GM23248 (cell line): ENCODE measurements at places on chromosomes 3 and 15. TPM values are rescaled to one million over a fixed set of nuclear protein-coding genes. Genes with fewer than 3 reads are reported as not detected.
A peak's percentile ranks its signal among the peaks of the same experiment; 100 is the strongest.

Gene POU1F1
- total RNA-seq = not detected in 2 replicates

GRCh38 chr3:168213920-168214319 lies 118.2 kb upstream of the GOLIM4 start:
- H3K4me3 ChIP-seq = no peak overlapping the region
- H3K4me1 ChIP-seq = no peaks in the 10 kb centered on the region
- DNase-seq = peak; percentile 9
- H3K36me3 ChIP-seq = no peaks in the 10 kb centered on the region
- no peak overlapping the region for H3K27ac ChIP-seq

DNA sequence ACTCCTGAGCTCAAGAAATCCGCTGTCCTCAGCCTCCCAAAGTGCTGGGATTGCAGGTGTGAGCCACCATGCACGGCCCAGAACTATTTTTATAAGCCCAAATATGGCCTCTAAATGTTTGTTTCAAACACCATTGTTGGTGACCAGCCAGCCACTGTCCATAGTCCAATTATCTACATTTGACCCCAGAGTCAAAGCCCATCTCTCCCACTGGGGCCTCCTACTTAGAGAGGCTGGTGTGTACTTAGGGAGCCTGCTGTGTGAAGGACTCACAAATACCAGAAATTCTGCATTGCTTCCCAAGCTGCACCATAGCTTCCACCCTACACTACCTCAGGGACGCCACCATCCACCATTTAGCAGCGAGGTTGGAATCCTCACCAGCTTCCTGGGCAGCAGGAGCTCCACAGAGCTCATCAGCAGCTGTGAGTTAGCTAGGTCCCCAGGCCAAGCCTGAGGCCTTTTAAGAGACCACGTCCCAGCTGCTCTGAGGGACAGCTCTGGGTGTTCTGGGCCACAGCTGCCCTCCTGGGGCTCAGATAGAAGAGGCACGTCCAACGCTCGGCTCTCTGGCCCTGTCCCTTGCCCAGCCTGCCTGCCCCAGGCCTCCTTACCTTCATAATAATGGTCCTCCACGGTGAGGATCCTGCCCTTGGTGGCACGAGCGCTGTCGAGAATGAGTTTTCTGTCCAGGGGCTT lies 29.5 kb downstream of the TKT start:
- H3K36me3 ChIP-seq = peaks cover 53% of the 10 kb centered on the region
- no peak for DNase-seq
- H3K27me3 ChIP-seq = no peaks in the 10 kb centered on the region
- no peaks in the 10 kb centered on the region for H3K4me1 ChIP-seq
- H3K4me3 ChIP-seq = no peak overlapping the region
- H3K27ac ChIP-seq = no peak overlapping the region

GRCh38 chr15:72796515-72797337 lies 13.2 kb upstream of the ADPGK start:
- H3K4me3 ChIP-seq = peak overlapping the region; percentile 73
- H3K36me3 ChIP-seq = no peaks in the 10 kb centered on the region
- peak; percentile 75 for DNase-seq
- H3K4me1 ChIP-seq = no peaks in the 10 kb centered on the region

DNA sequence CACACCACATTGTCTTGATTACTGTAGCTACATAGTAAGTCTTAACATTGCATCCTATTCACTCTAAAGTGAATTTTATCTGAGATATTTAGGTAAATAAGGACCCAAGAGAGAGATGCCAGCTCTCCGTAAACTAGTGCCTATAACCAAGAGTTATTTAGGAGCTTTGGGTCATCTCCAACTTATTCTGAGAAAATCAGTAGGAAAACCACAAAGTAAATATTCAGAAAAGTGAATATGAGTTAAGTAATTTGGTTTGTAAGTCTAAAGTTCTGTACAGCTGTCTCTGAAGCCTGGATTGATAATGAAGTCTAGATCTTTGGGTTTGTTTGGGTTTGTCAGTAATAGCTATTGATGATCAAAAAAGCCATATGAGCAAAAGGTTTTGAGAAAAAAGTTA lies 120.0 kb downstream of the FNDC3B start:
- no peaks in the 10 kb centered on the region for H3K27me3 ChIP-seq
- 0 out of 2 replicates have a peak, but pooled peaks cover 7% of the 10 kb centered on the region for H3K36me3 ChIP-seq
- DNase-seq = no peak
- H3K27ac ChIP-seq = peak overlapping the region; percentile 49
- H3K4me3 ChIP-seq = no peak overlapping the region
- peaks cover 59% of the 10 kb centered on the region for H3K4me1 ChIP-seq

- no peaks in the 10 kb centered on the region for H3K36me3 ChIP-seq
- no peak for DNase-seq
- no peaks in the 10 kb centered on the region for H3K27me3 ChIP-seq
- peak overlapping the region; percentile 95 for H3K27ac ChIP-seq
- no peak overlapping the region for H3K4me3 ChIP-seq
- peaks cover 64% of the 10 kb centered on the region for H3K4me1 ChIP-seq
These were observed 64.8 kb upstream of the THSD4 start for GRCh38 chr15:71050461-71050860.
